HCT116 (cell line): ENCODE measurements at places on chromosomes 1 and 21. TPM values are rescaled to one million over a fixed set of nuclear protein-coding genes. Genes with fewer than 3 reads are reported as not detected.
A peak's percentile ranks its signal among the peaks of the same experiment; 100 is the strongest.

DNA sequence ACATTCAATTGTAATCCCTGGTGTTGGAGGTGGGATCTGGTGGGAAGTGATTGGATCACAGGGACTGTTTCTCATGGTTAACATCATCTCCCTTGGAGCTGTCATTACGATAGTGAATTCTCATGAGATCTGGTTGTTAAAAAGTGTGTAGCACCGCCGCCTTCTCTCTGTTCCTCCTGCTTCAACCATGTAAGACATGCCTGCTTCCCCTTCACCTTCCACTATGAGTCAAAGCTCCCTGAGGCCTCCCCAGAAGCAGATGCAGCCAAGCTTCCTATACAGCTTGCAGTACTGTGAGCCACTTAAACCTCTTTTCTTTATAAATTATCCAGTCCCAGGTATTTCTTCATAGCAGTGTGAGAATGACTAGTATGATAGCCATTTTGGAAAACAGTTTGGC, 30.1 kb upstream of the TRIM62 start:
- no peak overlapping the region for H3K4me3 ChIP-seq
- H3K4me1 ChIP-seq: no peaks in the 10 kb centered on the region
- H3K36me3 ChIP-seq: no peaks in the 10 kb centered on the region
- no peak for DNase-seq

DNA sequence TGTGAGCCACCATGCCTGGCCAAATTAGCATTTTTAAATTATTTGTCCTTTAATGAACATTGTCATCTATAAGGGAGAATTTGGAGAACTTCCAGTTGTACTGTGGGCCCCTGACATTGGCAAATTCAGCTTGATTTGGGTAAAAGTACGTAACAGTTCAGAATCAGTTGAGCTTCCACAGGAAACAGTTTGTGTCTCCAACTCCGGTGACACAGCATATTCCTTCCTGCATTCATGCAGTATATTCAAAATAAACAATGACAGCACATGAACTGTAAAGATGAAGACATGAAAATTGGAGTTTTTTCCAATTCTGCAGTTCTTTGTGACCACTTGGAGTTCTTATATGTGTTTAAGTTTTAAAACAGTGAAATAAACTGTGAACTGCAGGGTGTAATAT, 28.2 kb downstream of the RNF220 start:
- no peak overlapping the region for H3K27ac ChIP-seq
- 0 out of 2 replicates have a peak, but pooled peaks cover 5% of the 10 kb centered on the region for H3K27me3 ChIP-seq
- no peaks in the 10 kb centered on the region for H3K4me1 ChIP-seq

The FCRL6 gene
- not detected for total RNA-seq

The IGSF9 gene
- 10.3 TPM for total RNA-seq

DNA sequence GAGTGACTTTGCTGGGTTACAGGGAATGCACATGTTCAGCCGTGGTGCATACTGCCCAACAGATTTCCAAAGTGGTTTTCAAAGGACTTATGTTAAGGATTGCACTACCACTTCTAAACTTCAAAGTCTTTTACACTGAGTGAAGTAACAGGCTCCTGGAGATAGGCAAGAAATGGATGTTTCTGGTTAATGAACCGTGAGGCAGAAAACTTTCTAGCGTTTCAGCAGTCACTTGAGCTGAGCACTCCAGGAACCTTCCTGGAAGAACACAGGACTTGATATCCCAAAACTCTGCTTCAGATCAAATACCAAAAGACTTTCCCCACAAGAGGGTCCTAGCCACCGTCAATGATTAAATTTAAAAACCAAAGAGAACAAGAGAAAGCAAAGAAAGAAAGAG, 74.3 kb upstream of the ATP1A1 start:
- DNase-seq: no peak
- no peak overlapping the region for H3K4me3 ChIP-seq
- H3K4me1 ChIP-seq: no peaks in the 10 kb centered on the region
- no peaks in the 10 kb centered on the region for H3K27me3 ChIP-seq
- H3K27ac ChIP-seq: no peak overlapping the region

The S100A9 gene
- total RNA-seq: 0.59 TPM

DNA sequence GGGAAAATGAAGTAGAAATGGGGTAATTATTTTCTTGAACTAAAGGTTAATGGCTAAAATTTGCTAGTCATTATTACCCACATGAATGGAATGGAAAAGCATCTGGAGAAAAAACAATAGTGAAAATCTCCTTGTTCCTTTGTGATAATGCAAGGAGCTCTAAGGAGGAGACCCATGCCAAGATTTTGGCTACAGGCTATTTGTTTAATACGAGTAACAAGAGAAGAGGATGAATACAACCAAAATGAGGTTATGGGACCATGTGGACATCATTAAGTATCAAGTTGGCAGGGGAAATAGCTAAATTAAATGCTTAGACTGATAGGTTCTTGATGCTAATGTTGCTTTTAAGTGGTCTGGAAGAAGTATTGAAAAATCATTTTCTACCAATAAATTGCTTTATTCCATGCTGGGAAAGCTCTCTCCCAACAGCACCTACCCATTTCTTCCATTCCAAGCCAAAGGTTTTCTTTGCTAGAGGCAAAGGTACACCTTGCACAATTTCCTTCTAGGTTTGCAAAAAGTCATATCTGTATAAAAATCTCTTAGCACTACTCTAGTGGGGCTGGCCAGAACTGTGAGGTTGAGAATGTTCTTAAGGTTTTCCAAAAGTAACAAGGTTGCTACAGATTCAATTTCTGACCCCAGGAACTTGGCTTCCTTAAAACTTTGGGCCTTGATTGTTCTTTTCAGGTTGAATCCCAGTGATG, 100.2 kb downstream of the SMYD2 start:
- H3K4me3 ChIP-seq: no peak overlapping the region
- peaks cover 24% of the 10 kb centered on the region for H3K4me1 ChIP-seq
- peak overlapping the region; percentile 46 for H3K27ac ChIP-seq
- peaks cover 18% of the 10 kb centered on the region for H3K36me3 ChIP-seq
- no peaks in the 10 kb centered on the region for H3K27me3 ChIP-seq
- DNase-seq: no peak

The SDHC gene
- total RNA-seq: 192 TPM

DNA sequence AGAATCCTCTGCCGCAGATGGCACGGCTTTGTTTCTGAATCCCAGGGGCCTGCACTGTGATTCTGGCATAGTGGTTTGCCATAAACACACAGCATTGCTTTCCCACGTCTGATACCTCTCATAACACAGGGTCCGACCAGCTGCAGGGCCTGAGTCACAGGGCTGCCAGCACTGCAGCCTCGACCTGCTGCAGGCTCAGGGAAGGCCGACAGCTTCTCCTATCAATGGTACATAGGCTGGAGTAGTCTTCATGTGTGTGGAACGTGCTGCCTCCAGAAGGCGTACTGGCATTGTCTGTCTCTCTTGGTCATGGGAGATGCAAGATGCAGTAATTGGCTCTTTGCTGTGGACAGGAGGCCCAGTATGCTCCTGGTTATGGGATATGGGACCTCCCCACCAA, 53.5 kb upstream of the PDE9A start:
- H3K36me3 ChIP-seq: no peaks in the 10 kb centered on the region
- H3K4me1 ChIP-seq: no peaks in the 10 kb centered on the region
- H3K4me3 ChIP-seq: no peak overlapping the region
- no peak for DNase-seq
- H3K27me3 ChIP-seq: no peaks in the 10 kb centered on the region
- H3K27ac ChIP-seq: no peak overlapping the region
